ENCODE measurements at places on chromosomes 4 and X.

DNA sequence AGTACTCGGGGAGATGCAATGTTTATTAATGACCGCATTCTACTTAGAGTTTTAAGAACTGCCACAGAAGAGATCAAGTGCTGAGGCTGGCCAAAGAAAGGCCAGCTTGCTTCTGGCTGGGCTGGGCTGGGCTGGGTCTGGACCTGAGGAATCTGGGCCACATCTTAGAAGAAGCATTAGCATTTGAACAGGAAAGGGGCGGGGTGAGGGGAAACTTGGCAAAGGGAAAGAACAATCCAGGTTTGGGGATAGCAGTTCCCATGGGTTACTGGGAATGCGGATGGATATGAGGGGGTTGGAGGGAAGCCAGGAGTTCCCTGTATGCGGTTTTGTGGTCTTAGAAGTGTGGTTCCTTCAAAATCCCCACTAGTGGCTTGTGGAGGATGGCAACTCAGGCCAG, 83.3 kb downstream of the CLDN34 start:
- no peak for DNase-seq

DNA sequence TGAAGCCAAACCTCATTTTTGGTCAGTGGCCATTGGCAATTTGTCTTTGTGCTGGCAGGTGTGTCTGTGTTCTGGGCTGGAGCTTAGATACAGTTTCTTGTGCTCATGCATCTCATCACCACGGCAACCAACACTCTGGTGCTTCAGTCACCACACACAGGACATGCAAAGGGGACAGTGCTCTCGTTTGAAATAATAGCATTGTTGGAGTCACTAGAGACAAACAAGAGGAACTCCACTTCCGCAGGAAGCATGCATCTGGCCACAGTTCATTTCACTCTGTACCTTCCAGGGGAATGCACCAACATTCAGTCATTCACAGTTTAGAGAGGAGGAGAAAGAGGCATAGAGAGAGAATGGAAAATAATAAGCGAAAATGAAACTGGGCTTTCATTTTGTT, 267.4 kb downstream of the ANK2 start:
- no peak for DNase-seq

- no peak for DNase-seq
Measured at GRCh38 chrX:7215842-7216241, 67.9 kb upstream of the PUDP start.

DNA sequence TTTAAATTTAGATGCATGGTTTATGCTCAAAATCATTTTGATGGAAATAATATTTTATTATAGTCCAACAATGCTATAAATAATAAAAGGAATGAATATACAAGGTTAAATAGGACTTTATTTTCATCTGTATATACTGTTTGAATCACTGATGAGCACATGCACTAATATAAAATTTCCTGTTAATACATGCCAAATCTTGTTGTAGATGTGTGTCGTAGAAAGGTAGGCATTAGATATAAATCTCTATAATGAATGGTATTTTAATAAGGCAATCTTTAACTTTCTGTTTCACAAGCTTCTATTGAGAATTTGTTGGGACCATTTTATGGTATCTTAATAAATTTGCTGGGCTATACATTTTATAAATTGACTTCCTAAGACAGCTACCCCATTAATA, 868.8 kb downstream of the CCSER1 start:
- no peak for DNase-seq

- DNase-seq, result peak; percentile 33
Measured at GRCh38 chr4:128310266-128310697, 22.7 kb upstream of the PGRMC2 start.

GRCh38 chr4:188934320-188934962, 795.2 kb downstream of the TRIML1 start:
- DNase-seq, result no peak

DNA sequence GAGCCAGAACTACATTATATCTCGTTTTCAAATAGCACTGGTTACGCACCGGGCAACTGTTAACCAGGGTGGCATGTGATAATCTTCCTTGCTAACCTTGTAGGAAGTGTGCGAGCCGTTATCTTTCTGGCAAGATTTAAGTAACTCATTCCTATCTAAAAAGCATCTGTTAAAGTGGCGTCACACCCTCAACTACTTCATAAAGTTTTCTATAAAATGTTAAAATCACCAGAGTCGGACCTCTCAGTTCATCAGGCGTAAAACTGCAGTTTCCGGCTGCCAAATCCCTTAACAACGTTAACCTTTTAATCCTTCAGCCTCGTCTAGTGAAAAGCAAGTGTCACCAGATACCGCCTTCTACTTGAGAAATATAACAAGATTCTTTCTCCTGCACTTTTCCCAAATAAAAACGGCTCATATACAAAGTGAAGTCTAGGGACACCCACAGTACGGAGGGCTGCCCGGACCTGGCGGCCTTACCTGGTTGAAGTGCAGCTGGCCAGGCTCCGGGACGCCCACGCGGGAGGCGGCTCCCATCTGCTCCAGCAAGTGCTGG, 1.2 kb downstream of the SLC39A8 start:
- no peak for DNase-seq

DNA sequence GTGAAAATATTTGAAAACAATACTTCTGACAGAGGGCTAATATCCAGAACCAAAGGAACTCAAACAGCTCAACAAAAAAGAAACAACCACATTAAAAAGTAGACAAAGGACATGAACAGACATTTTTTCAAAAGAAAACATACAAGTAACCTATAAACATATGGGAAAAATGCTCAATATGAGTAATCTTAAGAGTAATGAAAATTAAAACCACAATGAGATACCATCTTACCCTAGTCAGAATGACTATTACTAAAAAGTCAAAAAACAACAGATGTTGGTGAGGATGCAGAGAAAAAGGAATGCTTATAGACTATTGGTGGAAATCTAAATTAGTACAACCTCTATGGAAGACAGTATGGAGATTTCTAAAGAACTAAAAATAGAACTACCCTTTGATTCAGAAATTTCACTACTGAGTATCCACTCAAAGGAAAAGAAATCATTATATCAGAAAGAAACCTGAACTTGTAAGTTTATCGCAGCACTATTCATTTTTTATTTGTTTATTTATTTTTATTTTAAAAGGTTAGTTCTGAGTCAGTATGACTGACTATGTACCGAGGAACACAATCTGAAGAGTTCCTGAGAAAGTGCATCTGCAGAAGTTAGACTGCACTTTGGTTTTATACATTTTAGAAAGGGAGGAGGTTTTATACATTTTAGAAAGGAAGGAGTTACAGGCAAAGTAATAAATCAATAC, 231.3 kb downstream of the INPP4B start:
- DNase-seq, result no peak

DNA sequence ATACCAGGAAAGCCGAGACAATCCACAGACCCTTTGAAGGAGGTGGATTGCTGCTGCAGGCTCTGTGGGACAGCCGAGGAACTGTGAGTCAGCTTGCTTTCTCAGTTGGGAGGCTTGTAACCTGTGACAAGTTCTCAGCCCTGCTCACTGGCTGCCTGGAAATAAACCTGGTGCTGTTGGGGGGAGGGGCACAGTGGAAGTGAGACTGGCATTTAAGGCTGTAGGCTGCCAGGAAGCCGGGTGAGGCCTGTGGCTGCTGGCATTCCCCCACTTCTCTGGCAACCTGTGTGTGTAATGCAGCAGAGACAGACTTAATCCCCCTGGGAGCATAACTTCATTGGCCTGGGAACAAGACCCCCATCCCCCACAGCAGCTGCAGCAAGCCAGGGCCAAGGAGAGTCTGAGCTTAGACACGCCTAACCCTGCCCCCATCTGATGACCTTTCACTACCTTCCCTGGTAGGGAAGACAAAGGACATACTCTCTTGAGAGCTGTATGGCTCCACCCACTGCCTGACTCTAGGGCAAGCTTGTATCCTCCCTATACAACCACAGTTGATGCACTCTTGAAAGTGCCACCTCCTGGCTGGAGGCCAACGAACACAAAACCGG, 64.1 kb downstream of the ALPK1 start:
- no peak for DNase-seq

- no peak for DNase-seq
Measured at GRCh38 chr4:146742416-146742815, 103.7 kb downstream of the POU4F2 start.

- no peak for DNase-seq
Measured at GRCh38 chr4:67556436-67556835, 2.1 kb upstream of the STAP1 start.

DNA sequence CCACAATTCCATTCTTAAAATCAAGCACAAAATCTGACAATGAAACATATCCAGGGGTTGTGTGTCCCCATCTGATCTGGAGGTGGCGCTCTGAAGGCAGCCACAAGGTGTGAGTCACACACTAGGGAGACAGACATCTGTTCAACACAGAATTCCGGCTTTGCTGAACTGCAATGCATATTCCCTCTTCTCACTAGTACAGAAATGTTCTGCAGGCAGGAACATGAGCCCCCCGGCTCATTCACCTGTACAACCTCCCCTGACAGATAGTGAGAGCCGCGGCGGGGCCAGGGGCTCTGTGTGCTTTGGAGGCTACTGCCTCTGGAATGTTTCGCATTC, 41.9 kb downstream of the WDR1 start:
- DNase-seq, result no peak

GRCh38 chrX:119763181-119763580, 4.8 kb downstream of the SOWAHD start:
- no peak for DNase-seq

DNA sequence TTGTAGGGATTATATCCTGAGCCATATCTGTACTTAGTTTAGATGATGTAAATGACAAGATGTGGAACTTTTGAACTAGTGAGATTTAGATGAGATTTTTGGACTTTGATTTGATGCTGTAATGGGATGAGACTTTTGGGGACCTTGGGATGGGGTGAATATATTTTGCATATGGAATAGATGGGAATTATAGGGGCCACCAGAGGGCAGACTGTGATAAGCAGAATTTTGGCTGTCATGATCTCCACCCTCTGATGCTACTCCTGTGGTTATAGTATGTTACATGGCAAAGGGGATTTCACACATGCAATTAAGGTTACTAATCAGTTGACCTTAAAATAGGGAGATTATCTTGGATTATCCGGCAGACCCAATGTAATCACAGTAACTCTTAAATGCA, 214.0 kb upstream of the NHS start:
- DNase-seq, result no peak

GRCh38 chr4:22502895-22503814, 12.7 kb downstream of the ADGRA3 start:
- no peak for DNase-seq

DNA sequence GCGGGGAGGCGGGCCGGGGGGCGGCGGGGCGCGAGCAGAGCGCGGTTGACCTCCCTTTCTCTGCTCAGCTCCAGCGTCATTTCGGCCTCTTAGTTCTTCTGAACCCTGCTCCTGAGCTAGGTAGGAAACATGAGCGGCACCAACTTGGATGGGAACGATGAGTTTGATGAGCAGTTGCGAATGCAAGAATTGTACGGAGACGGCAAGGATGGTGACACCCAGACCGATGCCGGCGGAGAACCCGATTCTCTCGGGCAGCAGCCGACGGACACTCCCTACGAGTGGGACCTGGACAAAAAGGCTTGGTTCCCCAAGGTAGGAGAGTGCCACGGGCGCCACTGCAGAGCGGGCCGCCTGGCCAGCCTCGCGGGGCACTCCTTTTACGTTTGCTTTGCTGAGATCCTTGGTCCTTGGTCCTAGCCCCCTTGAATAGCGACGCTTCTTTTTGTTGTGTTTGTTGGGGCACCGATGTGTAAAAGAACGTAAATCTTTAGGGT, at the start of gene HTATSF1:
HTATSF1 (plus strand) TSS at position 37 of the 497 bp plus-strand sequence; CDS start at position 130, 93 bp downstream.
- DNase-seq, result peak; percentile 5

DNA sequence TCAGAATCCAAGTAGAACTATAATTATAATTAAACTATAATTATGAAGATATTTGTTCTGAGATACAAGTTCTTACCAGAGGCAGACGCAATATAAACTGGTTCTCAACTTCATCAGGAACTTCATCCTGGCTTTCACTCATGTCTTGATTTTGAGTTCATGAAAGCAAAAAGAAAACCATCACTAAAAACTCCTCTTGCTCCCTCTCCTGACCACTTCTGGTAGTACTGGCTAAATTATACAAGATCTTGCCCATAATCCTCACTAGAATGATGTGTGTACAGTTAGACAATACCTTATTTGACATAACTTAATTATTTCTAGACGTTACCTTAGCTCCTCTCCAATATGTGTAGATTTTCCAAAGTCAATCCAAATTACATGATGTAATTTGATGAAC, 3.7 kb downstream of the TAF7L start:
- no peak for DNase-seq

DNA sequence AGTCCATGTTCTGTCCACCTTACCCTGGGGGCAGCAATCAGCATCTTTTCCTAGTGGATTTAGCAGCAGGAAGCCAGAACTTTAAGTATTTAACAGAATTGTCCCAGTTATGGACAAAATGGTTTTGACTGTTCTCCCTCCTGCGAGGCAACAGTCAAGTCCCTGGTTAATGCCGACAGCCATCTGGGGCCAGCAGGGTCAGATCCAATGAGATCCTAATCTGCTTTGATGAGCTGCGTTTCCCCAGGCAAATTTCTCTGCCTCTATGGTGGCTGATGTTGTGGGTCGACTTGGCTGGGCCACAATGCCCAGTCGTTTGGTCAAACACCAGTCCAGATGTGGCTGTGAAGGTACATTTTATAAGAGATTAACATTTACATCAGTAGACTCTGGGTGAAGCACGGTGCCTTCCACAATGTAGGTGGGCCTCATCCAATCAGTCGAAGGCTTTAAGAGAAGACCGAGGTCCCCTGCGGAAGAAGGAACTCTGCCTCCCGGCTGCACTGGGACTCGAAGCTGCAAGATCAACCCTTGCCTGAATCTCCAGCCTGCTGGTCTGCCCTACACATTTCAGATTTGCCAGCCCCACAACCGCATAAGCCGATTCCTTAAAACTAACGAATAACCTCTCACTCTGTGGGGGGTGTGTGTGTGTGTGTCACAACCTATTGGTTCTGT, 89.0 kb upstream of the C4orf50 start:
- DNase-seq, result no peak

- peak; percentile 34 for DNase-seq
Measured at GRCh38 chr4:47704693-47705325, 133.1 kb downstream of the CORIN start.

DNA sequence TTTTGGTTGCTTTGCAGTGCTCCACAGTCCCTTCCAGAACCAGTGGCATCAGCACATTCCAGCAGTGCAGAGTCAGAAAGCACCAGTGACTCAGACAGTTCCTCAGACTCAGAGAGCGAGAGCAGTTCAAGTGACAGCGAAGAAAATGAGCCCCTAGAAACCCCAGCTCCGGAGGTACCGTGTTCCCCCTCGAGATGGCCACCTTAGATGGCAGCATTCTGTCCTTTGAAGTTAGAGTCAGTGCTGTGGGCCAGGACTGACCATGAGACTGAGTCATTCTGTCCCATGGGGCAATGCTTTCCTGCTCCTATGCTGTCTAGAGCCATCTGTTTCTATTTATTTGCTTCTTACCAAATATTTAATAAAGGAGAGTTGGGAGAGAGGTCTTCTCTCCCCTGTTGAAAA, 112.3 kb downstream of the KLHL8 start:
- no peak for DNase-seq

GRCh38 chr4:172095161-172095560, 282.0 kb downstream of the GALNTL6 start:
- no peak for DNase-seq
